Muscle of leg (tissue), 16 donors: ENCODE measurements at places on chromosomes 7 and 10. TPM values are rescaled to one million over a fixed set of nuclear protein-coding genes. Genes with fewer than 3 reads are reported as not detected.
A peak's percentile ranks its signal among the peaks of the same experiment; 100 is the strongest.

DNA sequence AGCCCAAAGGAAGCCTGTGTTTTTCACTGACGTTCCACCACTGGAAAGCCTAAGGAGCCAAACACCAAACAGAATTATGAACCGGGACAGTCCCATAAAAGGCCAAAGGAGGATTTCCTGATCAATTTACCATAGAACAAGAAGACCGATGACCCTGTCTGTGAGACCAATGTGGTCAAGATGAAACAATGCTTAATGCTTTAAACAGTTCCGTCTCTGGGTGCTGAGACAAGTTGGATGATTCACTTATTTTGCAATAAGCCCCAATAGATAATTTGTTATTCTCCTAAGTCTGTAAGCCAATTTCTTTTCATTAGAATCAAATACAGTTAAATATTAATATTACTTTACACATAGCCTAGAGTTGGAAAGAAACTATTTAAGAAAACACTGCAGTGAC lies 134.9 kb downstream of the MICU1 start:
- no peak for DNase-seq

GRCh38 chr7:144439717-144440205 lies 36.3 kb upstream of the NOBOX start:
- no peak for DNase-seq

DNA sequence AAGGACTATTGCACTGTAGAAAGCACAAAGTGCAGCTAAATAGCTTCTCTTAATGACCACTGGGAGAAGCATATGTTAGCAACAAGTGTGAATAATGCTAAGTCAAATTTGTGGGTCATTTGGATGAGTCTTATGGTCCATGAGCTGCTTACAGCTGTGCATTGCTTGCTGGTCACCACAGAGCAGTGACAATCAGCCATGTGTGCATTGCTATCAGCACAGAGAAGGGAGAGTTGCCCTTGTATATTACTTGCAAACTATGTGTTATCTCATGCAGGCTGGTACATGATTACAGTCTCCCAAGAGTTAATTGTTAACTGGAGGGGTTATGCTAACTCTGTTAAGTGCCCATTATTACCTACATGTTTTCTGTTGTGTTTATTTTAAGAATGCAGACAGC lies 25.7 kb downstream of the MRPS33 start:
- no peak for DNase-seq

DNA sequence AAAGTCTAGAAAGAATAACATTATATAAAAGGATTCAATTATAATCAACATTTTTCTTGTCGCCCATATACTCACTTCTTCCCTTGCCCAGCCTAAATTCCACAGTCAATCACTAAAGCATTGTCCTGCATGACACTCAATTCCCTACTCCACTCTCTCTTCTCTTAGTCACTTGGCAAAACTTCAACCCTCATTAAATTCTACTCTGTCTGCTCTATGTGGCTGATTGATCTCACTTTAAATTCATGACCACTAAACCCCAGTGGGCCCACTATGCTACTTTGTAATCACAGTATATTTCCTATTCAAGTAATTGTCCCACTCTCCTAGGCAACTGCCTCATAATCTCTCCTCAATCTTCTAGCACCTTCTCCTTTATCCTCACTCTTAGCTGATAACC lies 54.1 kb downstream of the MTERF1 start:
- DNase-seq, result no peak

GRCh38 chr7:140667476-140667875 lies 5.3 kb upstream of the ADCK2 start:
- DNase-seq, result no peak

DNA sequence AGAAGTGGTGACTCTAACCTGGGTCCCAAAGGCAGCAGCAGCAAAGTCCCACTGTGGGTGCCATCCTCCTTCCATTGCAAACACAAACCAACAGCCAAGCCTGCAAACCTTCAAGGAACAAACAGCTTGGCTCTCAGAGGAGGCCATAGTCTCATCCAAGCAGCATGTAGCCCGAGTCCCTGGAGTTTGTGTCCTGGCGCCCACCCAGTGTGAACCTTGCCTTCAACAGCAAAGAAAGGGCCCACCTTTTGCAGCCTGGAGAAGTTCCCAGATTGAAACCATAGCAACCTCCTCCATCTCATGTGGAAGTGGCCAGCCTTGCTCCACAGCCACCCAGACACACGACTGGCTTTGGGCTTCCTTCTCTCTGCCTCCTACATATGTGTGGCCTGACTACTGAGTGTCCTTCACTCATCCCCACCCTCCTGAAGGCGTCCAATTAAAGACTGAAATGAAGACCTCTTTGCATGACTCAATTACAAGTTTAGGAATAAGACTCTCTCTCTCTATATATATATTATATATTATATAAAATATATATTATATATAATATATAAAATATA lies 106.1 kb downstream of the C10orf90 start:
- DNase-seq, result peak; percentile 38

DNA sequence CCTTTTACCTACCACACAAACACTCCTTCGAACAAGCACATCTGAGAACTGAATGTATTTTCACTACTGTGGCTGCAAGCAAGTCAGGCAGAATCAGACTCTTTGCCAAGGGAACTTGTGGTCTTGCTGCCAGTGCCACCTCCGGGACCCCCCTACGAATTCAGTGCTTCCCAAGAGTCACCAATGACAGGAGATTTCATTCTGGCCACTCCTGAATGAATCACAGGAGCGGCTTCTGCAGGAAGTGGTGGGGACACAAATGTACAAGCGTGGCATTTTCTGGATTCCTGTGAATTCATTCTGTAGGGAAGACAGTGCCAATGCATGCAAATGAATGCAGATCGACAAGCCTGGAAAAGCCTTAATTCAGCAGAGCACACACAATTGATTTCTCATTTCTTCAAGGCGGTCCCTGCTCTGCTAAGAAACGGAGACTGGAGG lies 161.2 kb downstream of the CAMK1D start:
- DNase-seq, result no peak

GRCh38 chr10:3542185-3542611 lies 242.8 kb downstream of the KLF6 start:
- DNase-seq, result peak; percentile 56

- DNase-seq, result no peak
Observed at GRCh38 chr7:92133133-92133736, 1.0 kb downstream of the CYP51A1 start.

ACSM6 gene
- not detected for polyA plus RNA-seq
